ENCODE measurements at places on chromosomes 11 and 22.

DNA sequence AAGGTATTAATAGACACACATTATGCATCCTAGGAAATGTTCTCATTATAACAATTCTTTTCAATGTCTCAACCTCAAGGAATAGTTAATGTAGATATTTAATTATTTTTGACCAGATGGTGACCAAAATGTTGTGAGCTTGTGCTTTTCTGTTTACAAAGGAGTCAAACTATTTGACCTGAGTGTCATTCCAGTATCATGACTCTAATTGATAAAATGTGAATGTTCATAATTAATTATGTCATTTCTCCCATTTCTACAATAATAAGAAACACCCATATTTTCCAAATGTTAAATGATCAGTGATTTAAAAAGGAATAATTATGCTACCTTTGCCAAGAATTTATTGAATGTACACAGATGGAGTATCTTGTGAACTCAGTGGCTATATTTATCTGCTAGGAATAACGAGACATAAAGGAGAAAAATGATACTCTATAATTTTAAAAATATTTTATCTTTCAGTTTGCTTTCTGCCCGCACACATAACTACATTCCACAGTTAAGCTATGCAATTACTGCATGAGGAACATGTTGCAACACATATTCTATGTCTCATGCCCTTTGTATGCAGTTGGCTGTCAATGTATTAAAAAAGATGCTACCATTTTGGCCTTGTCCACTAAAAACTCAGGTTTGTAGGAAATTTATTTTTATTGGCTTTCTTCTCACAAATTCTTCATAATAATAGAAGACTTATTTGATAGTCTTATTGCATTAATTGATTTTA lies 376.7 kb upstream of the CCDC179 start:
- no peak for DNase-seq

- no peak for DNase-seq
Measured at GRCh38 chr11:83720675-83721074, 434.5 kb upstream of the CCDC90B start.

DNA sequence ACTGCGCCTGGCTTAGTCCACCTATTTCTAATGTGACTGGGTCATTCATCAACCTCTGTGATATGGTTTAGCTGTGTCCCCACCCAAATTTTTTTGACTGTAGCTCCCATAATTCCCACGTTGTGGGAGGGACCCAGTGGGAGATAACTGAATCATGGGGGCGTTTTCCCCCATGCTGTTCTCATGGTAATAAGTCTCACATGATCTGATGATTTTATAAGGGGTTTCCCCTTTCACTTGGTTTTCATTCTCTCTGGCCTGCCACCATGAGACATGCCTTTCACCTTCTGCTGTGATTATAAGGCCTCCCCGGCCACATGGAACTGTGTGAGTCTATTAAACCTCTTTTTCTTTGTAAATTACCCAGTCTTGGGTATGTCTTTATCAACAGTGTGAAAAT lies 8.7 kb downstream of the CENATAC start:
- DNase-seq = no peak

- DNase-seq = no peak
Measured at GRCh38 chr11:132981131-132981956, 551.0 kb downstream of the OPCML start.

- DNase-seq = no peak
Measured at GRCh38 chr22:22109693-22110466, 127.3 kb upstream of the TOP3B start.

DNA sequence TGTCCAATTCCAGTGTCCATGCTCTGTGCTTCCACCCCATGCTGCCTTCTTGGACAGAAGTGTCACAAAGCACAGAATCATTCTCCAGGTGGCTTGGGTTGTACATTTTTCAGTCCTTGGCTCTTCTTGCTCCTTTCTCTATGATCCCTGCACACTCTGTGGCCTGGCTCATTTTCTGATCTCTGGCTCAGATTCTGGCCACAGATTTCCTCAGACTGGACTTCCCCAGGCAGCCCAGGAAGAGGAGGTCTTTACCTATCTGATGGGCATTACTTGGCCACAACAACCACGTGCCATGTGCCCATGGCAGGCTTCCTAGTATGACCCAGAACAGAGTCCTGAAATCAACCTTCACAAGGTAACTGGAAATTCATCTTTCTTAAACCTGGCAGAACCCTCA lies 27.2 kb downstream of the SYTL2 start:
- no peak for DNase-seq
